ENCODE measurements at places on chromosomes 11 and 22.

- no peak for DNase-seq
Measured at GRCh38 chr22:43446916-43447315, 35.1 kb downstream of the MPPED1 start.

DNA sequence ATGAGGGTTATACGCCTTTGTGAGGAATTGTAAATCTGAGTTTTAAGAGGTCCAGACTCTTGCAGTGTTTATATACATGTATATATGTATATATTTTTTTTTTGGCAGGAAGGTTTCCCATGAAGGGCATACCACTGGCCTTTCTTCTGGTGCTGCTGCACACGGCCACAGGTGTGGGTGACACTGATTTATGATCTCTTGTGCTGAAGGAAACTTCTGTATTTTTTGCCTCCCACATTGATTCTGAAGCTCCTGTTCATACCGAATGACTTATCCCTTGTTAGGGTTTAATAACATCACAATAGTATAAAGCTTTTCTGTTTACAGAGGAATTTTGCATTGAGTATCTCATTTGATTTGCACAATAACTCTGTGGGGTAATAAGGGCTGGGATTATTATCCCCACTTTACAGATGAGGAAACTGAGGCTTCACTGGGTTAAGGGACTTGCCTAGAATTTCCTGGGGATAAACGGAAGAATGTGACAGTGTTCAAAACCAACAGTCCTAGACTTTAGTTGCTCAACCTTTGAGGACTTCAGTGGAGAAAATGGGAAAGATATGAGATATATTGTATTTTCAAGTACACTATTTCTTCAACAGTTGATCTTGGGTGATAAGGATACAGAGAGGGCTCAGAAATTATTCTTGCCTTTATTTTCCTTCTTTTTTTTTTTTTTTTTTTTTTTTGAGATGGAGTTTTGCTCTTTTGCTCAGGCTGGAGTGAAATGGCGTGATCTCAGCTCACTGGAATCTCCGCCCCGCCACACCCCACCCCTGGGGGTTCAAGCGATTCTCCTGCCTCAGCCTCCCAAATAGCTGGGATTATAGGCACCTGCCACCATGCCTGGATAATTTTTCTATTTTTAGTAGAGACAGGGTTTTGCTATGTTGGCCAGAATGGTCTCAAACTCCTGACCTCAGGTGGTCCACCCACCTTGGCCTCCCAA lies 70.1 kb downstream of the MICAL2 start:
- no peak for DNase-seq

DNA sequence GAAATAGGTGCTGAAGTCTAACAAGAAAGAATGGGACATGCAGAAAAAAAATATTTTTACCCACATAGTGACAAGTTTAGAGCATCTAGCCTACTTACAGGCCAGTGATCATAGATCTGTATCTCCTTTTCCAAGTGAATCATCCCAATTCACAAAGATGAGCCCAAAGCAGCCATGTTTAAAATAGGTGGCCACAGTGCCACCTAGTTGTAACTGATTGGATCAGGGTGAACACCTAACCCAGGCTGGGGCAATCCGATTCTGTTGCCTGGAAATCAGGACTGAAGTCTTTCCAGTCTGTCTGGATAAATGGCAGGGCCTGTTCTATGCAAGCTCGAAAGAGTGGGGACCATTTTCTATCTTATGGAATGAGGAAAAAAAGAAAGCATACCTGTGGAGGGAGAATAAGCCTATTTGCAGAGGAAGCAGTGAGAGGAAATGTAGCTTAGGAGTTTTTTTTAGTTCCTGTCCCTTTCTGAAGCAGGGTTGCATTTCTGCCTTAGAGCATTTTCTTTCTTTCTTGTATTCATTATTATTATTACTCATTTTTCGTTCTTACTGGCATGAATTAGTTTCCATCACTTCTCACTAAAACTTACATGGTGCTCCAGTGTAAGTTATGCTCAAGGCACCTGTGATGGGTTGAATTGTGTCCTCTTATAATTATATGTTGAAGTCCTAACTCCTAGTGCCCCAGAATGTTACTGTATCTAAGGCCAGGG lies 113.2 kb upstream of the RAG2 start:
- no peak for DNase-seq

GRCh38 chr11:58125469-58125868 lies at the start of gene OR9I1:
Gene OR9I1 (minus strand): TSS chr11:58125530. CDS start chr11:58119444, 6,086 bp downstream.
- DNase-seq = no peak

DNA sequence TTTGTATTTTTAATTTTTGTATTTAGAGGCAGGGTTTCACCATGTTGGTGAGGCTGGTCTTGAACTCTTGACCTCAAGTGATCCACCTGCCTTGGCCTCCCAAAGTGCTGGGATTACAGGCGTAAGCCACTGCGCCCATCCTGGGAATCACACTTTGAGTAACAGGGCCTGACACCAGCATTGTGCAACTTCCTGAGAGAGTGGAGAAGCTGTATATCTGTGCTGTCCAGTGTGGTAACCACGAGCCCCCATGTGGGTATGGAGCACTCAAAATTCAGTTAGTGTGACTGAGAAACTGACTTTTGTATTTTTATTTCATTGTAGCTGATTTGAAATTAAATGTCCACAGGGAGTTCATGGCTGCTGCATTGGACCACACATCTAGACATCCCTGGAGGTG lies 36.2 kb downstream of the MPPED1 start:
- no peak for DNase-seq
